ENCODE measurements at places on chromosomes 4 and X.

DNA sequence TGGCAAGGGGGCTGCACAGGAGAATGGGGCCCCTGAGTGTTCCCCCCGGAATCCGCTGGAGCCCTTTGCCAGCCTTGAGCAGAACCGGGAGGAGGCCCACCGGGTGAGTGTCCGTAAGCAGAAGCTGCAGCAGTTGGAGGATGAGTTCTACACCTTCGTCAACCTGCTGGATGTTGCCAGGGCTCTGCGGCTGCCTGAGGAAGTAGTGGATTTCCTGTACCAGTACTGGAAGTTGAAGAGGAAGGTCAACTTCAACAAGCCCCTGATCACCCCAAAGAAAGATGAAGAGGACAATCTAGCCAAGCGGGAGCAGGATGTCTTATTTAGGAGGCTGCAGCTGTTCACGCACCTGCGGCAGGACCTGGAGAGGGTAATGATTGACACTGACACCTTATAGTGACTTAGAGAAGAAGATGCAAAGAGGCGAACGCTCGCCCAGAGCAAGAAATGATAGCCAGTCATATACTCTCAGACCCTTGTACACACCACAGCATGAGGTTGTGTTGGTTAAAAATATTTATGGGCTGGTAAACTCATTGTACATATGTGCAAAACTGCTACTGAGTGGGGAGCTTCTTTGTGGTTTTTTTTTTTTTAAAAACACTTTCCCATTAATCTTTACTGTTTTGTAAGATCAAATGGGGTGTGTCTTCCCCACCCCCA, 52.5 kb downstream of the JADE1 start:
- DNase-seq, result no peak

DNA sequence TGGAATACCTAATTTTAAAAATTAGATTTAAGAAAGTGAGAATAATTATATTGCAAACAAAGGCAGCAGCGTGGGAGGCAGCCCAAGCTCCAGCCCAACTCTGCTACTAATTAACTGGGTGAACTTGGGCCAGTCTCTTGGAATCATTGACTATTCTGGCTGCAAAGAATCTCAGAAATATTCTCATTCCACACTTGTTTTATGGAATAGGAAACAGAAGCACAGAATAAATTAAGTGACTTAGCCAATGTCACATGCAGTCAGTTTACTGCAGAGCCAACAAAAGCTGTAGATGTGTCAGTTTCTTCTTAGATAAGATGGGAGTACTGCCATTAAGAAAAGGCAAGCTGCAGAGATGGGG, 132.6 kb upstream of the FAM9B start:
- no peak for DNase-seq

- DNase-seq, result no peak
Measured at GRCh38 chr4:171721937-171722336, 91.3 kb upstream of the GALNTL6 start.

- no peak for DNase-seq
Measured at GRCh38 chrX:67613996-67614395, 70.2 kb downstream of the AR start.

DNA sequence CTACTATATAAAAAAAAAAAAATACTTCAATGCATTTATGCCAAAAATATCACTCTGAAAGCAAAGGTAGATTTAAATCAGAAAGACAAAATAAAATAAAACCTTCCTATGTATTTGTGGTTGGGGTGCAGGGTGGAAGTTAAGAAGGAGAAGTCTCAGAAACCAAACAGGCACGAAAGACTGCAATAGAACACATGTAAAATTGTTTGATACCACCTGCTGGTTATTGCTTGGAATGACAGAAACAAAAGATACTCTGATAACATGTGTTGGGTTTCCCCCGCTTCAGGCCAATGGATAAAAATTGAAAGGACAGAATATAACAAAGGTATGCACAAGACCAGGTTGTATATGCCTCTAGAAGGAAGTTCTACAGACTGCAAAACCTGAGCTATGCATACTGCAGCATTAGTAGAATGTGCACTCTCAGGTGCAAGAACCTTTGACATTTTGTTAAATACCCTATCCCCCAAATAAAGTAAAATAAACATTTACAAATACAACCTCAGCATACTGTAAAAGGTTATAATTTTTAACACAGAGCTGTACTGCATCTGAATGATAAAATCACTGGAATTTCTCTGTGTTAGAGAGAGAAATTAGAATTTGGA, 118.8 kb downstream of the GABRA2 start:
- no peak for DNase-seq

GRCh38 chrX:15157624-15158023, 112.3 kb downstream of the ASB9 start:
- DNase-seq, result no peak

GRCh38 chr4:123469696-123470095, 73.1 kb downstream of the SPRY1 start:
- no peak for DNase-seq

DNA sequence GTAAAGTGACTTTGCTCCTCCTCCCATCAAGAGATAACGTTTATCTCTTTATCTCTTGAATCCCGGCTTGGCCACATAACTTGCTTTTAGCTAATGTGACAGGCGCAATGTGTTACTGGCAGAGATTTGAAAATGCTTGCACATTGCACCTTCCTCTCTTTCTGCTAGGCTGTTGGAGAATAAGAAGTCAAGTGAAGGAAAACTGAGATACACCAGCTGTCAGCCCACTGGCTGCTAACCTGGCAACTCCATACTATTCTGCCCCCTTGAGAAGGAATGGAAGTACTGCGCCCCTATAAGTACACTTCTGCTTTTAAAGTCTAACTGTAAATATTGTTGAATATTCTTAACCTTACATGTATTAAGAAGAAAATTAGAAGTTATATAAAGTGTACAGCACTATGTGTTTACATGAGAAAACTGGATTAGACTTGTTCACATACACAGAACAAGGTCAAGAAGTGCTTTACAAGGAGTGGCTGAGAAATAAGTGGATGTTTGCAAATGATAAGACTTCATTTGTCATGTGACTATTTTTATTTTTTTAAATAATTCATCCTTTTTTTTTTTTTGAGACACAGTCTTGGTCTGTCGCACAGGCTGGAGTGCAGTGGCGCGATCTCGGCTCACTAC, 424.5 kb upstream of the CTSO start:
- no peak for DNase-seq

DNA sequence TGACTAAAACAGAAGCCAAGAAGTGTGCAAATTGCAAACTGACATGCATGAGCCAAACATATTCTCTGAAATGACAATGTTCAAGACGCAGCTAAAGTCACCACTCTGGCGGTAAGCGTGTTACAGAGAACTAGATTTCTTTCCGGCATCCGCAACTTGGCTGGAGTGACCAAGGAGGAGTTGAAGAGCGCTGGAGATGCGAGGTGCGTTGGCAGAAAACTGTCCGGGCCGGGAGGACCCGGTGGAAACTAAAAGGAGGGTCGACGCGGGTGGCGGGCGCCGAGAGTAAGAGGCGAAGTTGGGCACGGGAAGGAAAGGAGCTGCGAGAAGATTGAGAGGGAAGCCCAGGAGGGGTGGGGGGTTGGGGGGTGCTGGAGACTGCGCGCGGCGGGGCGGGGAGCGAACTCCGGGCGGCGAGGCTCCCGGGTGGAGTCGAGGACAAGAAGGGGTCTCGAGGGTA, 807 bp downstream of the SEL1L3 start:
- DNase-seq, result no peak

DNA sequence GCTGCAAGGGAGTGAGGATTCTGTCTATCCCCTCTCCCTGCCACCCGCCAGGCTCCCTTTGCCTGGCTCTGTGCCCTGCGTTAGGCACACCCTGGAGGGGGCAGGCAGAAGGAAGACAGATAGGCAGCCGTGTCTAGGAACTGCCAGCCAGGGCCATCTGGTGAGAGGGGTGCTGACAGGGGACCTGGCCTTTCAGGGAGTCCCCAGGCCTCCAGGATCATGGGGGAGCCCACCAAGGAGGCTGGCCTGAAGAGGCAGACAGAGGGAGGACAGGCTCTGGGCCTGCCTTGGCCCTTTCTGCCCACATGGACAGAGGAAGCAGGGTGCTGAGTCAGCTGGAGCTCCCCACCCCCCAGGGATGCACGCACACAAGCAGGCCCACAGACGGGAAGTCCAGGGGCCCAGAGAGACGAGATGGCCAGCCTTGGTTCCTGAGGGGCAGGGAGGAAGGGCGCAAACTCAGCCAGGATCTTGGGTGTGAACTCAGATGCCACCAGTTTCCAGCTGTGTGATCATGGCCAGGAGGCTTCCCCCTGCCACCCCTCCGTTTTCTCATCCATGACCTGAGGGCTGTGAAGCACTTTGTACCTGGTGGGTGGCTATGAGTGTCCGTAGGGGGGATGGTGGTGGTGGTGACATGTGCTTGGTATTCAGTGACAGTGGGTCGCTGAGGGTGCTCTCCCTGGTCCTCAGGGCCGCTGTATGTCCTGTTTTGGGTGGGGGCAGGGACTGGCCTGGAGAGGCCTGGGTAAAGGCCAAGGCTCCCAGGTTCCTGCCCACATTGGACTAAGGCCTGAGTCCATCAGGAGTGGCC, 1.8 kb downstream of the SH3BP2 start:
- no peak for DNase-seq

- no peak for DNase-seq
Measured at GRCh38 chrX:50770702-50771101, 43.3 kb downstream of the SHROOM4 start.

DNA sequence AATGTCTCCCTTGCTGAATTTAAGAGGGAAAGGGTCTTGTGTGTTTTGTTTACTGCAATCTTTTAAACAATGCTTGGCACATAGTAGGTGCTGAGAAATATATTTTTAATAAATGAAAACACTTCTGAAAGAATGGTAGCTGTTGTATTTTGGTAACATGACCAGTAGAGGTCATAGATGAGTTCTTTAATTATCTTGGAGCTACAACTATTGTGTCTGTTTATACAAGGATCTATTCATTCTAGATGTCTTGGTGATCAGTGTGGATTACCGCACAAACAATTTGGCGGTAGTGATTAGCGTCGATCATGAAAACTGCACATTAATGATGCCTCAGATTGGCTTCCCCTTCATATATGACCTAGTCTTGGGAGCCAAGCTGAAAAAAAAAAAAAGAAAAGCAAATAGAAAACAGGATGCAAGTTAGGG, 21.4 kb upstream of the SCRG1 start:
- no peak for DNase-seq

DNA sequence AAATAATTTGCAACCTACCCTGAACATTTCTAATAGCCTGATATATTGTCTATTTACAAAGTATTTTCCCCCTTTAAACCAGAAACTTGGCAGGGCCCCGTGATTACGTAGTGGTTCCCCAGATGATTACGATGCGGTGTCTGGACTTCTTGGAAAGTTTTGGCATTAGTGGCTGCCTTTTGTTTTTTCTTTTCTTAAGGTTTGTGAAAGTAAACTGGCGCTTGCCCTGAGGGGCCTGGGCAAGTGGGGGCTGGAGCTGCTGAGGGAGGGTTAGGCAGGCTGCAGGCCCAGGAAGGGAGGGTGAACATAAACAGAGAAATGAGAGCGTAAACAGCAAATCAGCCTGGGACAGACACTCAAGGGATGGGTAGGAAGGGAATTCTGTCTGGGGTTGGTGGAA, 123.6 kb upstream of the MSX1 start:
- DNase-seq, result no peak

DNA sequence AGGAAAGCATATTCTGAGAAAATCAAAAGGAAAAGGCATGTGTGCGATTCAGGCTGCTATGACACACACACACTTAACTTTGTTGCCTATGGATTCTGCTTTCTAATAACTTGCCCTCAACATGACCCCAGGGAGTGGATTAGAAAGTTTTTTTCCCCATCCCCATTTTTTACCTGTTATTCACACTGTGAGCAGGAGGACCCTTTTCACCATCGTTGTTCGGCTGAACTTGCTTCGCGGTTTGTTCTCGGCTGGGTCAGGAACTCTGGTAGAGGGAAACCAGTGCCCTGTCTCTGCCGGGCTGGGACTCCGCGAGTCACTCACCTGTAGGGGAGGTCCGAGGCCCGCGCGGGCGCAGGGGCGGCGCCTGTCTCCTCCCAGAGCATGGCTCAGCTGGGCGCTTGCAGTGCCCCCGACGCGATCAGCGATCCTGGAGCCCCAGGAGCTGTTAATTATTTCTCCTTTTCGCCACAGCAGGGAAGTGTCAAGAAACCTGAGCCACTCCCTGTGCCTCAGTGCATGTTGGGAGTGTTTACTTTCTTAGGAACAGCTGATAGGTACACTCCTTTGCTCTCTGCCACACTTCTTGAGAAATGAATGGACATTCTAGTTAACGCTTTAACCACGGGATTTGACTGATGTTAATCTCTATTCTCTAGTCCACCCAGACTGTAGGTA, at the start of gene RASSF6:
RASSF6 (minus strand) TSS at position 322 of the 678 bp plus-strand sequence. CDS start 8,641 bp downstream, outside the sequence.
- no peak for DNase-seq

GRCh38 chr4:12692815-12693214, 791.3 kb downstream of the RAB28 start:
- DNase-seq, result no peak

DNA sequence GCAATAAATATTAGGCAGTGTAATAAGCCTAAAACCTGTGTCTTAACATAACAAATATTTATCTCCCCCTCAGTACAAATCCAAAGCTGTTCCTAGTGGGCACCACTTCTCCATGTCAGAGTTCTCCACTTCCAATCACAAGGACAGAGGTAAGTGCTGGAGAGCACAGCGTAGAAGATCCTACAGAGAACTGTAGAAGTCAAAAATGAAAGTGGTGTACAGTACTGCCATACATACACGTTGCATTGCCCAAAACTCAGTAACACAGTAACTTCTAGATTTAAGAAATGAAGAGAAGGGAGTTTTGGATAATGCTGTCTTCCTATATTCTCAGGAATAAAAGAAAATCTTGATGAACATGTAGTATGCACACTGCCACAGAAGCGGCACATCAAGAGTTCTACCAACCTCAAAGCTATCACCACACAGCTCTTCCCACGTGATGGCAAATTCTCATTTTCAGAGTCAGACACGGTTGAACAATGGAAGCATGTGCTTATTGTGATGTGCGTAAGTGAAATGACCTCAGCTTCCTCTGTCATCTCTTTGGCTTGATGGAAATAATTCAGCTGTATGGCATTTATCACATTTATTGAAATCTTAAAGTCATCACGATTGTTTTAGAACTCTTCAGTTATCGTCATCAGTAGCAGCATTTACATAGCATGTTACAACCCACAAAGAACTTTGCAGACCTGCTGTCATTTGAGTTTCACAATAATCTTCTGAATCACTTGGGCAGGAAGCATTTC, 27.1 kb upstream of the SPANXN4 start:
- DNase-seq, result no peak

GRCh38 chr4:92091335-92091734, 212.4 kb upstream of the GRID2 start:
- no peak for DNase-seq

GRCh38 chr4:169025184-169025583, 15.1 kb upstream of the CBR4 start:
- no peak for DNase-seq
